ENCODE measurements at places on chromosomes 3 and 15. TPM values are rescaled to one million over a fixed set of nuclear protein-coding genes. Genes with fewer than 3 reads are reported as not detected.
A peak's percentile ranks its signal among the peaks of the same experiment; 100 is the strongest.

The SEMA5B gene
- polyA plus RNA-seq = not detected

DNA sequence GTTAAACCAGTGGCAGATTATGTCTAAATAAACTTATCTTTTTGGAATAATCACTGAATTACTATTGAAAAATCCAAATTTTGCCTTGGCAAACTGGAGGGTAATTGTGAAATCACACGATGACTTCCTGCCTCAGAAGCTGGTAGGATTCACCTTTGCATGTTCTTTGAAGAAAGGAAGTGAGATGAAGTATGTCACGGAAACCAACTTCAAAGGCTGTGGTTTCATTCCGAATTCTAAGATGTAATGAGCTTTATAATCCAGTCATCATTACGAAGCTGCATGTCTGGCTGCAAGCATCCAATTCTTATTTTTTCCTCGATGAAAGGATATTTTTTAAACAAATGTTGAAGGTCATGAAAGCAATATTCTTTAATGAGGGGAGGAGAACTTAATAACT, 15.0 kb upstream of the ZBED2 start:
- DNase-seq = peak; percentile 88

DNA sequence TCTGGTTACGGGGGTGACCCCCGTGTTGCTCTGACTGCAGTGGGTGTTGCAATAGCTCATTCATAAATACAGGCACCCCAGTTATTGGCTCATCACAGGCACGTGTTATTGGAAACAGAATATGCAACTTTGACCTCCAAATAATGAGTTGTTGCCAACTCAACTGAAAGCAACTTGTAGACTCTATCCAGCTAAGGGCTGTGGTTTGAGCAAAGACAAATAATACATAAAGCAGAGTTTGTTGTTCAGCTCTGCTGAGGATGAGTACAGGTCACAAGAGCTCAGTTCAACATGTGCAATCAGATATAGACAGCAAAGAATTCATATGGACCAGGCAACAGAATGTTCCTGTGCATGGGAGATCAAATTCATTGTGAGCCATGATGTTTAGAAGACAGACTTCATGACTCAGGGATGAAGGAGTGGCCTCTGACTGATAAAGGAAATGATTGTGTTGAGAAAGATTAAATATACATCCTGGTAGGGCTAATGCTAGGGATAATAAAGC, 87.6 kb upstream of the LRIG1 start:
- DNase-seq = no peak

The EXD1 gene
- polyA plus RNA-seq = not detected

DNA sequence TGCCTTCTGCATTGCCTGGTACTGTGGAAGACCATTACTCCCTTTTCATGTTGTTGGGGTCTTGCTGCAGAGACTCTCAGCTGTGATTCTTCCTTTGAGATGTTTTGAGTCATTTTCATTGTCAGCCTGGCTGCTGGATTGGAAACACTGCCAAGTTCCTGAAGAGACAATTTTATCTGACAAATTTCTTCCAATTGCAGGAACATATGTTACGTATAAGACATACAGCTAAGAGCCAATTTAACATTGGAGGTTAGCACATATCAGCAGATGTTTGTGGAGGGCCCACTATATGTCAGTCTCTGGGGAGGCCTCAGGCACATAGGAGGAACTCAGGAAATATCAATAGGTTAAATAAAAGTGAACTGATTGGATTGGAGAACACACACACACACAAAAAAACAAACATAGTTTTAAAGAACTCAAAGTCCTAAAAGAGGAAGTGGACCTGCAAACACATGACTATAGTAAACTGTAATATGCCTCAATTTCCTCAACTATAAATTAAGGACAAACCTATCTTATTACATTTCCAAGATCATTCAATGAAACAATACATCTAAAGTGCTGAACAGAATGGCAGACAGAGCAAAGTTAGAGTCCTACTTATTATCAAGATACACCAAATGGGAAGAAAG, 172.3 kb downstream of the MYRIP start:
- DNase-seq = no peak

The TUSC7 gene
- polyA plus RNA-seq = not detected

DNA sequence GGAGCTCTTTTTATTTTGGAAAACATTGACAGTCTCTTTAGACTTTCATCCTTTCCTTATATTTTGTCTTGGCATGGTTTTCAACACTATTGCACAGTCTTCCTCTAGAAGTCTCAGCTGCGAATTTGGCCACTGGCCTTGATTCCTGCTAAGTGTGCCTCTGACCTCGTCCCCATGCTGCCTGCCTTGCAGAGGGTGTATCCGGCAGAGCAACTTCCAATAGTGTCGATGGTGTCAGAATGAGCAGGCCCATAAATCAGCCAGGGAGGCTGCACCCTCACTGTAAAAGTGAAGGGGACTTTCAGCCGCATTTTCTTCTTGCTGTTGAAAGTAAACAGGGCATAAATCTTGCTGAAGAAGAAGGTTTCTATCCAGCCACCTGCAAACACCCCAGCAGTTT, 336.7 kb upstream of the TRIM42 start:
- no peak for DNase-seq

DNA sequence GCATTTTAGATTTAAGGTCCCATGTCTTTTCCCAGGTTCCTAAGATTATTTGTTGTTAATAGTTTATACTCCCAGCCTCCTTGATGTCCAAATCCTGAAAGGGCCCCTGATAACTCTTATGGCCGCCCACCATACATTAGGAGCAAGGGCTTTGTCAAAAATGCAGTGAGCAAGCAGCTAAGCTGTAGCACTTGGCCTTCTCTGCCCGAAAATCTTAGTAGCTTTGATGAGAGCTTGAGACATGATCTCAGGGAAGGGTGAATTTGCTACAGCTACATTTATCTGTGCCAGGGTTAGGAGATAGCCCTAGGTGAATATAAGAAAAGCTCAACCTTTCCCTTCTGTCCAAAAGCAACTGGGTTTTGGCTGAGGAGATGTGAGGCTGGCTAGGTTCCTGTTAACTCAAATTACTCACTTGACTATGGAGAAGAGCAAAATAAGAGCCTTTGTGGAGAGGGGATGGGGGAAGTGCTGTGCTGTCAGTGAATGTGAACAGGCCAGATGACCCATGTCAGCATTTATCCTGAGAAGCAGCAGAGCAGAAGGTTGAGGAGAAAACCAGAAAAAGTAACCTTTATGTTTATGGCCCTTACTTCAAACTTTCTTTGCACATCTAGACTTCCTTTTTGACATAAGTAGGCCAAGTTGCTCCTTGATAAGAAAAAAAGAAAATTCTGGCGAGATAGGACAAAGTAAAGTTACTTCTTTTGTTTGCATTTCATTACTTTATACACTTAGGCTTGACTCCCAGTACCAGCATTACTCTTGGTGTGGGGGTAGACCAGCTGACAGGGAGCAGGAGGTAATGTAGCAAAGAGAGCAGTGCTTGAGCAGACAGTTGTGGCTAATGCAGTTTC, 21.1 kb downstream of the MAPK6 start:
- no peak for DNase-seq

DNA sequence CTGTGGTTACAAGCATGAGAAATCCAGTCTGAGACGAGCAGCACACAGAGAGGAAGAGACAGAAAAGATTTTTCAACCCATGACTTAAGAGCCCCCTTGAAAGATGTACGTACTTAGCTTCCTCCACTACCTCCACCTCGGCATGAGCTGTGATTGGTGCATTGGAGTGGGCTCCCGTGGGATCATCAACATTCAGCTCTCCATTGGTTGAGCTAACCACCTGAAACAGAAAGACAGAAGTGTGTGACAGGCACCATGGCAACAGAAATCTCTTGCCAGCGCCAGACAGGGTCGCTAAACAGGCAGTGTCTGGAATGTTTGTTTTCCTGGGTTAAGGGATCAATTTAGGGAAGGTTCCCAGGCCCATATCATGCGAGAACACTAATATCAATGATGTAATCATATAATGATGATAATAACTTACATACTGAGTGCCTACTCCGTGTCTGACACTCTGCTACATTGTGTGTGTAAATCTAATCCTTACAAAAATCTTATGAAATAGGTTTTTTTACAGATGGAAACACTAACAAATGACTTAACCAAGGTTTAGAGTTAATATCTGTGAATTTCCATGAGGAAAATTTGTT, 17.5 kb upstream of the PPIB start:
- DNase-seq = no peak

DNA sequence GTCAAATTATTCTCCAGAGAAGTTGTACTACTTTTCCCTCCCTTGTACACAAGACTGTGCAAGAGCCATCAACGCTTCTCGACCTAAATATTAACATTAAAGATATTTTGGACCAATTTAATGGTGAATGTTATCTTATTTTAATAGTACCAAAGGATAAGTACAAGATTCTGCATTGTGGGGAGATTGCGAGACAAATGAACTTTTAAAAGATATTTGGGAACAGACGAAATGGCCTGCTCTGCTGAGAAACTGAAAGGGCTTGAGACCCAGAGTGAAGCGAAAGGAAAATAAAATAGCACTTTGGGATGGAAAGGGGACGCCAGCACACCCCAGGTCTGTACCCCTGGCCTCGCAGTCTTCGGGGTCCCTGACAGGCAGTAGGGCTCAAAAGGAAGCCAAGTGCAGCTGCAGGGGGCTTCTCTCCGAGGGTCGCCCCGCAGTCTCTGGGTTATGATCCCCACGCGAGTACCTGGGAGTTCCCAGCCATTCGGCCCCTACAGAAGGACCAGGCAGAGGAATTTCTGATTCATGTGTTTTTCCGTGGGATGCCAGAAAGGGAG, 97.6 kb upstream of the VGLL3 start:
- no peak for DNase-seq

DNA sequence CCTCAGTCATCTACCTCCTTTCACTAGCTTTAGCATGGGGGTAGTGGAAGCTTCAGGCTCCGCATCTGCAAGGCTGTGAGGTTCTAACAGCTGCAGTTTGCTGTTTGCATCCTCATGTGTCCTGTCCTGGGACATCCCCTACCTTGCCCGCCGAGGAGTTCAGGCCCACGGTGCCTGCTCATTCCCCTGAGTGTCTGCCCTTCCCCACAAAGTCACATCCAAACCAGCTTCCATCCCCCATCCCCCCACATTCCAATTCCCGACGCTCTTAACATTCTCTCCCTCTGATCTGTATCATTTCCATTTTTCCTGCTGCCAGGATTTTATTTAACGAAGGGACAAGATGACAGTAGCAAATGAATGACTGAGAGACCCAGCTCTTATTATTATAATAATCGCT, 43.8 kb downstream of the HRH1 start:
- DNase-seq = no peak

DNA sequence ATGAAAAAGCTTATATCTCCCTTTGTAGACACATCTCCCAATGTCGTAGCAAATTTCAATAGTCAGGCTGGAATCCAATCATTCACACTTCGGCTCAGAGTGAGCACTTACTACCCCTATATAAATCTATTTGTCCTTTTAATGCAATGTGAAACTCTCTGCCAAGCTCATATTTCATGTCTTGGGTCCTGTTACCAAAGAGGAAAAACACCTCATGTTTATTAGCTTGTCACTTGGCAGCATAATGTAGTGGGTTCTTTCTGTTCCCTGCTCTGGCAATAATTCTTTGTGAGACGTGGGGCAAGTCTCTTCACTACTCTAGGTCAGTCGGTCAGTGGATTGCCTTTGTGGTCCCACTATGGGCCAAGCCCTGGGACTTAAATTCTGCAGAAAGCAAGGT, 107.1 kb downstream of the SRGAP3 start:
- DNase-seq = no peak

DNA sequence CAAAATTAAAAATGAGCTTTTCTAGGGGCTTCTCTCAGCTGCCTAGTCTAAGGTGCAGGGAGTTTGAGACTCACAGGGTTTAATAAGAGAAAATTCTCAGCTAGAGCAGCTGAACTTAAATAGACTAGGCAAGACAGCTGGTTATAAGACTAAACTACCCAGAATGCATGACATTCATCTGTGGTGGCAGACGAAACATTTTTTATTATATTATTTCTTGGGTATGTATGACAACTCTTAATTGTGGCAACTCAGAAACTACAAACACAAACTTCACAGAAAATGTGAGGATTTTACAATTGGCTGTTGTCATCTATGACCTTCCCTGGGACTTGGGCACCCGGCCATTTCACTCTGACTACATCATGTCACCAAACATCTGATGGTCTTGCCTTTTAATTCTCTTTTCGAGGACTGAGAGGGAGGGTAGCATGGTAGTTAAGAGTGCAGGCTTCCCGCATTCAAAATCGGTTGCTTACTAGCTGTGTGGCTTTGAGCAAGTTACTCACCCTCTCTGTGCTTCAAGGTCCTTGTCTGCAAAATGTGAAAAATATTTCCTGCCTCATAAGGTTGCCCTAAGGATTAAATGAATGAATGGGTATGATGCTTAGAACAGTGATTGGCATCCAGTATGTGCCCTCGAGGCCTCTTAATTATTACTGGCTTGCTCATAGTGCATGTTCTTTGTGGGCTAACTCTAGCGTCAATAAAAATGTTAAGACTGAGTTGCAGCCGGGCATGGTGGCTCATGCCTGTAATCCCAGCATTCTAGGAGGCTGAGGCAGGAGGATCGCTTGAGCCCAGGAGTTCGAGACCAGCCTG, 984 bp downstream of the CCR5 start:
- DNase-seq = no peak

The GRK7 gene
- polyA plus RNA-seq = not detected

DNA sequence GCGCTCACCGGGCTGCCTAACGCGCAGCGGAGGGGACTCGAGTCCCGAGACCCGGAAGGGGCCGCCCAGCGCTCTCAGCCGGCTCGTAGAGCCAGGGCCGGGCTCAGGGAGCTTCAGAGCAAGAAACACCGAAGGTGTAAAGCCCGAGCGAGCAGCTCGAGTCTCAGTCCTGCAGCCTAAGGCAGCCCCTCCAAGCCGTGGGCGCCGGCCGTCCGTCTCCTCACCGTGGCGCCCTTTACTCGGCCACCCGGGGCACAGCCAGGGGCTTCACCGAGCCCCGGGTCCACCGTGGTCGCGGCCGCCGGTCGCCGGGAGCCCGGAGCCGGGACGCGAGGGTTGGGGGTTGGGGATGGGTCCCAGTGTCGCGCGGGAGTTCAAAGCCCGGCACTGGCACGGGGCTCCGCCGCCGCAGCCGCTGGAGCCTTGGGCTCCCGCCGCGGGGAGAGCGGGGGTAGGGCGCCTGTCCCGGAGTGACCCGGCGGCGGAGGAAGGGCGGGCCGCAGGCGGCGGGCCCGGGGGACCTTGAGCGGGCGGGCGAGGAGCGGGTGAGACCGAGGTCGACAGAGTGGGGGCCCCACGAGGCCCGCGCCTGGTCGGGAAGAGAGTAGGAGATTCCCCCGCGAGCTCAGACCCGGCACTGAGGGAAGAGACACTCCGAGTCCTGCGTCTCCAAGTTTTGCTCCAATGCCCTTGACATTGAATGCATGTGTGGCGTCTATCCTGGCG, 26.9 kb upstream of the THRB start:
- DNase-seq = no peak

DNA sequence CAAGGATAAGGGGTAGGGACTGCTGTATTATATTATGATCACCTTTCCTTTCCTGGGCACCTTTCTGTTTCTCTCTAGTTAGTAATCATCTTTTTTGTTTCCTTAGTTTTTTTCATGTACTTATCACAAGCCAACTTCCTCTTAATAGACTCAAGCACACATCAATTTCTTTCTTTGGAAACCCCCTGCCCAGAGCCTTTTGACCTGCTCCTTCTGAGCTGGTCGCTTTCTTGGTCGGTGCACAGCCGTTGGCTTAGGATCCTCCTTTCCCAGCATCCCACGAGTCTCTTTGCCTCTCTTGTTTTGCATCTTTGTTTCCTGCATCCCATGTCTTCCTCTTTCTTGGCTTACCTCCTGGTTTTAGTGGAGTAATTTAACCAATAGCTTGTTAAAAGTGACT, 26.9 kb downstream of the GASK1A start:
- no peak for DNase-seq
